ENCODE measurements at places on chromosomes 5 and 9.

- no peaks in the 10 kb centered on the region for H3K27me3 ChIP-seq
- H3K4me3 ChIP-seq, result no peak overlapping the region
- no peak for DNase-seq
- H3K27ac ChIP-seq, result no peak overlapping the region
- H3K36me3 ChIP-seq, result no peaks in the 10 kb centered on the region
- H3K4me1 ChIP-seq, result peaks cover 11% of the 10 kb centered on the region
Measured at GRCh38 chr5:31656806-31657205, 17.9 kb downstream of the PDZD2 start.

DNA sequence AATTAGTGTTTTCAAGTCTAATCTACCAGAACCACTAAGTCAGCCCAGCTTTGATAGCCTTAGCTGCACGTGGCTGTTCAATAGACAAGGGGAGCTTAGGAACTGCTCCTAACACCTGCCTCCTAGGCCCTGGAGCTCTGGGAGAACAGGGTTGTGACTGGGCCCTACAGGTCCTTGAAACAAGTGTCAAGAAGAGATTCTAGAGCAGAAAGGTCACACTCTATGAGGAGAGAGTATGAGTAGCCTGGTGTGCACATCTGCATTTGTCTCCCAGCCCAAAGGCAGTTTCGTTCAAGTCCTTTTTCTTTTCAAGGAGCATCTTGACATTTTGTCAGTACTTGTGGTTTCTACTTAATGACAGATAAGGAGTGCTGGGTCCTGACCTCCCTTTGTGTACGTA lies 206.1 kb downstream of the PRELID2 start:
- H3K27me3 ChIP-seq, result no peaks in the 10 kb centered on the region
- no peak overlapping the region for H3K27ac ChIP-seq
- no peak for DNase-seq
- H3K4me1 ChIP-seq, result no peaks in the 10 kb centered on the region
- H3K4me3 ChIP-seq, result no peak overlapping the region

DNA sequence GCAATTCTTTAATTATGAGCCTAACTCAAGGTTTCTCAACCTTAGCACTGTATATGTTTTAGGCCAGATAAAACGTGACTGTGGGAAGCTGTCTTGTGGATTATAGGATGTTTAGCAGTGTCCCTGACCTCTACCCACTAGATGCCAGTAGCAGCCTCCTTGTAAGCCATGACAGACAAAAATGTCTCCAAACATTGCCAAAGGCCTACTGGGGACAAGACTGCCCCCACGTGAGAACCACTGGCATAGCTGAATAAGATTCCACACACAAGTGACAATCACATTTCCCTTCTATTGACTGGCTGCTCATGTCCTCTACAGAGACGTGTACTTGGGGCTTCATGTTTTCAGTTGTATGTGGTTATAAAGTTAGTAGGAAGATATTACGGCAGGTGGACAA lies 55.4 kb downstream of the GOLM1 start:
- H3K4me1 ChIP-seq, result no peaks in the 10 kb centered on the region
- H3K27me3 ChIP-seq, result no peaks in the 10 kb centered on the region
- no peaks in the 10 kb centered on the region for H3K36me3 ChIP-seq
- no peak for DNase-seq
- H3K27ac ChIP-seq, result no peak overlapping the region

DNA sequence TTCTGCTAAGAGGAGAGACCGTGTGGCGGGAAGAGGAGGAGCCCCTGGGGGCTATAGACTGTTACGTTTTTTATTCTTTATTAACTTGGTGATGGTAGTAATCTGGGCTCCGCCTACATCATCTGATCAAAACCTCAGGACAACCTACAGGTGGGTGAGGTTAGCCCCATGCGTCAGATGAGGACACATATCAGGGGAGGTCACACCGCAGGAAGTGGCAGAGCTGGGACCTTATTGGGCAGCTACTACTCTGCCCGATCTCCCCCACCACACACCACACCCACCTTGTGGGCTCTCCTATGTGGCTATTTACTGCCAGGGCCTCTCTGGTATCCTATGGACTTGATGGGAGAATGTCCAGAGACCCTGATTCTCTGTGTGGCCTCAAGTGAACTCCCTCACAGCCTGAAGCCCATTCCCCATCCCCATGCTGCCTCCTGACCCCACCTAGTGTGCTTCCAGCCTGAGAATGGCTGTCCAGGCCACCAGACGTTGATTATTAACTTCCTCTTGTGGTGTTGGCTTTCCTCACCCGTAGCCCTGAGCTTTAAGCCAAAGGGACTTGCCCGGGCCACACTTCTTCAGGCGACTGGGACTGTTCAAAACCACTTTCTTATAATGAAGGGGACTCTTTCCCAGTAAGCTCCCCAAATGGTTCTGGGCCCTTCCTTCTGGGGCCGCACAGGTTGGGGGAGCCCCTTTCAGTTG lies 8.2 kb downstream of the UNC5A start:
- H3K27me3 ChIP-seq, result 0 out of 2 replicates have a peak, but pooled peaks cover 6% of the 10 kb centered on the region
- no peak overlapping the region for H3K27ac ChIP-seq
- H3K36me3 ChIP-seq, result no peaks in the 10 kb centered on the region
- 0 out of 2 replicates have a peak overlapping the region, but pooled peaks have one; percentile 46 for H3K4me3 ChIP-seq
- H3K4me1 ChIP-seq, result peaks cover 15% of the 10 kb centered on the region

DNA sequence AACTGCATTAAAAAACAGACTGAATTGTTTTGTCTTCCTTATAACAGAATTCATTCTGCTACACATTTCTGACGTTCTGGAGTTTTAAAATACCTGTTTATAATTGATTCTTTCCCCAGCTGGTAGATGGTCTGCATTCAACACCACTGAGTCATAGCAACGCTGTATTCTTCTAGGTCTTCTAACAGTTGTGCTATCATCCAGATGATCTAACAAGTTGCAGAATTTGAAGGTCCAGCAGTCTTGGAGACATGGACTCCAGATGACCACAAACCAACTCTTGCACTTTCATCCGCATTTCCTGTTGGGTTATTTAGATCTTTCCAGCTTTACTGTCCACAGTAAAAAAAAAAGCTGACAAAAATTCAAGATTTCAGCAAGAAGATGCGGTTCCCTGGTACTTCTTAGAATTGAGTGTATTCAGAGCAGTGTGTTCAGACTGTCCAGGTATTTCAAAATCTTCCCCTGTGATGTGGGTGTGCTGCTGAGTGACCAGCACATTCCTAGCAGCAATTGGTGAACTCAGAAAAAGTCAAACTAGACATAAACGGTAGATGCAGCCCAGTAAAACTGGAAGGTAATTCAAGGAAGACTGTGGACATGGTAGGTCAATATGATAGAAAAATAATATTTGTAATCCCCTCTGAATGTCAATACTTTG lies 50.2 kb downstream of the CSNK1A1 start:
- H3K4me1 ChIP-seq, result peaks cover 2% of the 10 kb centered on the region
- H3K27me3 ChIP-seq, result no peaks in the 10 kb centered on the region
- peaks cover 43% of the 10 kb centered on the region for H3K36me3 ChIP-seq
- no peak overlapping the region for H3K4me3 ChIP-seq

DNA sequence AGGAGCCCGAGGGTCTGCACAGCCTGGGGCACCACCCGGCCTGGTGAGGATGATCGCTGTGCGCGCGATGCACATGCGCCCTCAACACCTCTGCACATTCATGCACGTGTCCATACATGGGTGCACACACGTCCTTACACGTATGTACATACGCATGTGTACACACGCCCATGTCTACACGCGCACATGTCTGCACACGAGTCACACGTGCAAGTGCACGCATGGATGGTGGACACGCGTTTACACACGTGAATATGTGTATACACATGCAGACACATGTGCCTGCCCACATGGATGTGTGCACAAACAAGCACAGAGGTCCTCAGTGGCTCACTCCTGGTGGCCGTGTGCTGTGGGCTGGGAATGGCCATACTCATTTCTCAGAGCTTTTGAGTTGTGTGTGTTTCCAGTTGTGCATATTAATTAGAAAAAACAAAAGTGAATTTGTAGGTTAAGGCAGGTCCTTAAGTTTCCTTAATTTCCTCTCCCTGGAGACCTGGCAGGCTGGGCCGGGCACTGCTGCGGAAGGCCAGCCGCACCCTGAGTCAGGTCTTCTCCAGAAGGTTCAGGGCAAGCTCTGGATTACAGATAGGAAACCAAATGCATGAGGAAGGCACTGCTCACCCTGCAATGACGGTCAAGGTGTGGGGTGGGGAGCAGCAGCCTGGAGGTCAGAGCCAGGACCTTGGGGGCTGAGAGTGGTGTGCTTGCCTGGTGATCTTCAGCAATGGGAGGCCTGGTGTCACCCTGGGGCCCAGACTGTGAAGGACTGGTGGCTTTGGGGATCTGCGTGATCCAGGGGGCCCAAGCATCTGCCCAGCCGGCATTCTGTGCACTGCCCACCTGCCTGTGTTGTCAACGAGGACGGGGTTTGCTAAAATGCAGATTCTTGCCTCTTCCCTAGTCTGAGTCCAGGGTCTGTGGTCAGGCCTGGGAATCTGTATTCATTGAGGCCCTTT lies 1.3 kb upstream of the RNU6ATAC start:
- no peak overlapping the region for H3K4me3 ChIP-seq
- peaks cover 8% of the 10 kb centered on the region for H3K4me1 ChIP-seq

- H3K27ac ChIP-seq, result no peak overlapping the region
- peaks cover 3% of the 10 kb centered on the region for H3K4me1 ChIP-seq
- DNase-seq, result peak; percentile 23
- H3K4me3 ChIP-seq, result no peak overlapping the region
- no peaks in the 10 kb centered on the region for H3K27me3 ChIP-seq
- H3K36me3 ChIP-seq, result no peaks in the 10 kb centered on the region
Measured at GRCh38 chr5:163695830-163696578, 190.6 kb downstream of the MAT2B start.

- no peak overlapping the region for H3K4me3 ChIP-seq
- no peak for DNase-seq
- H3K27ac ChIP-seq, result no peak overlapping the region
- H3K36me3 ChIP-seq, result no peaks in the 10 kb centered on the region
- H3K27me3 ChIP-seq, result no peaks in the 10 kb centered on the region
Measured at GRCh38 chr5:132797651-132798050, 15.5 kb upstream of the SOWAHA start.

DNA sequence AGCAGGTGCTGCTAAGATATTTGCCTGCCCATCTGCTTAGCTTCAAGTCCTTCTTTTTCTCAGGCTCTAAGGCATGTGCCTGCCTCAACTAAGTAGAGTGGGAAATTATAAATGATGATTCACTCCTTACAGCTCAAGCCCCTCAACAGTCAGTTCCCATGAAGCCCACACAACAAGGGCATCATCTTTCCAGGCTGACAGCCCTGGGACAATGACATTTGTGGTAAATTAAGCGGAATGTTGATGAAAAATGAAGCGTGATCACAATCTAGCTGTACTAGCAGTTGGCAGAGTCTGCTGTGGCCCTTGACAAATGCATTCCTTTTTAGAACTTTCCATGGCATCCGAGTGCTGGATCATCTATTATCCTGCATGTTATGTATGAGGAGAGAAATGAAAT lies 548.6 kb downstream of the KIF4B start:
- no peaks in the 10 kb centered on the region for H3K36me3 ChIP-seq
- H3K4me1 ChIP-seq, result no peaks in the 10 kb centered on the region
- no peaks in the 10 kb centered on the region for H3K27me3 ChIP-seq
- DNase-seq, result no peak
- no peak overlapping the region for H3K4me3 ChIP-seq
- no peak overlapping the region for H3K27ac ChIP-seq

DNA sequence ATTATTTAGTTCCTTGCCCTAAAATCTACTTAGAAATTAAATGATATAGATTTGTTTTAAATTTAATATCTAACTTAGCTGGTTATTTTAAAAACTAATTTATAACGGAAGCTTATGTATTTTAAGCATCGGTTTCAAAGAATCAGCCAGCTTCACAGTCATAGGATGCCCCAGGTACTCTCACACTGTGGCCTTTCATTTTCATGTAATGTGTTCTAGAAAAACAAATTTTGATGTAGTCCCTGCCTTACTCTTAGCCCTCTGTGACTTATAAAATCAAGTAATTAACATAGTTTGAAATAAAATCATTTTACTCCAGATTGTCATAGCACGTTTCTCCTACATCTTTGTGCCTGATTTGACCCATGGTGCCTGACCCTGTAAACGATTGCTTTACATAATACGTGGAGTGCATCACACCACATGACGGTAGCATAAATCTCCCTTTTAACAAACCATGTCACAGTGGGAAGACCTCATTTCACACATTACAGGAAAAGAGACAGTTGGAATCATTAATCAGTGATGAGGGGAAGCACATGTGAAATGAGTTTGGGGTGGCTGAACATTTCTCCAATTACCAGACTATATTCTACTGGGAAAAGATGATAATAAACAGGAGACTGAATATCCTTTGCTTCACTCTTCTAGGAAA lies 731.5 kb upstream of the CDH9 start:
- H3K36me3 ChIP-seq, result no peaks in the 10 kb centered on the region
- no peak overlapping the region for H3K27ac ChIP-seq
- no peaks in the 10 kb centered on the region for H3K4me1 ChIP-seq
- no peak for DNase-seq
- no peak overlapping the region for H3K4me3 ChIP-seq

- H3K4me3 ChIP-seq, result no peak overlapping the region
- H3K27ac ChIP-seq, result no peak overlapping the region
- no peak for DNase-seq
Measured at GRCh38 chr9:86407022-86407421, 52.8 kb upstream of the TUT7 start.

- peaks cover 4% of the 10 kb centered on the region for H3K4me1 ChIP-seq
- H3K4me3 ChIP-seq, result peak within 1 kb of the TSS; percentile 98
- peak within 1 kb of the TSS; percentile 69 for H3K27ac ChIP-seq
- peak; percentile 92 for DNase-seq
- H3K27me3 ChIP-seq, result no peaks in the 10 kb centered on the region
Measured at GRCh38 chr5:72107131-72107900, at the start of gene MAP1B. Gene MAP1B, plus strand, starts transcription at chr5:72107475. Its CDS starts 57 bp downstream, at chr5:72107532.

DNA sequence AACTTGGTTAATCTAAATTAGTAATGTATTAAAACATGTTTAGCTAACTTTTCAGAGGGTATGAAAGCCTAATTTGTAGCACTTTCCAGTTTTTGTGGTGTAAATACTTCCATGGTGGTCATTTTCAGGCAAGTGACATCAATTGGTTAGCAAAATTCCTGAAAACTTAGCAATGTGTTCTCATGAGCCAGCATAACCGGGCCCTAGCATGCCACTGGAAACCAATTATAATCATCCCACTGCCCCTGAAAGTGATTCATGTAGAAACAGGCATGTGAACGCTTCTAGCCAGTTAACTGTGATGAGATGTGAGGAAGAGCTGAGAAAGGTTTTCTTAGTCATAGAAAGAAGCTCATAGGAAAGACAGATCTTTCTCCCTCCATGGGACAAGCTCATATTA lies 417.2 kb downstream of the TLR4 start:
- DNase-seq, result no peak
- no peak overlapping the region for H3K27ac ChIP-seq
- H3K36me3 ChIP-seq, result no peaks in the 10 kb centered on the region
- no peaks in the 10 kb centered on the region for H3K4me1 ChIP-seq
- H3K27me3 ChIP-seq, result no peaks in the 10 kb centered on the region

DNA sequence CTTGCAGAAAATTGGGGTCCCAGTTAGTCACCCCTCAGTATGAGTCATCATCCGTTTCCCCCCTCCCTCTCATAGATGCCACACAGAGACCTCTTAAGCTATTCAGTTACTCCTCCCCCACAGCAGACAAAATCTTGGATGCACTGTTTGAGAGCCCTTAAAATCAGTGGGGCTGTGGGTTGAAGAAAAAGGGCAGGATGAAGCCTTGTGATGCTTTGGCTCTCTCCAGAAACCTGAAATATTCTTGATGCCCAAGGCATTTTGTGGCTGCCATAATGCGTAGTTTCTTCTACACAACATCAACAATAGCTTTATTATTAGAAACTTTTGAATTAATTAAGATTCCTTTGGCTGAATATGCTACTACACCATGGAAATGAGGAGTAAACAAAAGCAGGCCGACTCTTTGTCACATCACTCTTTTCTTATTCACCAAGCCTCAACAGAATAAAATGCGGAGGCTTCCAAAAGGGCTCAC lies 133.8 kb downstream of the MRPS30 start:
- DNase-seq, result no peak
- H3K4me3 ChIP-seq, result no peak overlapping the region
- peak overlapping the region; percentile 69 for H3K27ac ChIP-seq
- H3K27me3 ChIP-seq, result no peaks in the 10 kb centered on the region
- no peaks in the 10 kb centered on the region for H3K36me3 ChIP-seq
